GM23248 (cell line): ENCODE measurements at places on chromosomes 16 and 17. TPM values are rescaled to one million over a fixed set of nuclear protein-coding genes. Genes with fewer than 3 reads are reported as not detected.

The MYH2 gene
- 0.65 and 1.5 TPM in 2 replicates for total RNA-seq

The KRT27 gene
- not detected in 2 replicates for total RNA-seq

The NUDT7 gene
- total RNA-seq, result 3.0 and 3.5 TPM in 2 replicates

The SLFN12L gene
- total RNA-seq, result 0.11 TPM in 1 of 2 replicates, not detected in the other

The KCNJ18 gene
- not detected in 2 replicates for total RNA-seq

The ABCA9 gene
- total RNA-seq, result 0.51 and 0.65 TPM in 2 replicates

The DNAH3 gene
- total RNA-seq, result not detected in 2 replicates

The KRTAP4-1 gene
- total RNA-seq, result 0.76 TPM in 1 of 2 replicates, not detected in the other

DNA sequence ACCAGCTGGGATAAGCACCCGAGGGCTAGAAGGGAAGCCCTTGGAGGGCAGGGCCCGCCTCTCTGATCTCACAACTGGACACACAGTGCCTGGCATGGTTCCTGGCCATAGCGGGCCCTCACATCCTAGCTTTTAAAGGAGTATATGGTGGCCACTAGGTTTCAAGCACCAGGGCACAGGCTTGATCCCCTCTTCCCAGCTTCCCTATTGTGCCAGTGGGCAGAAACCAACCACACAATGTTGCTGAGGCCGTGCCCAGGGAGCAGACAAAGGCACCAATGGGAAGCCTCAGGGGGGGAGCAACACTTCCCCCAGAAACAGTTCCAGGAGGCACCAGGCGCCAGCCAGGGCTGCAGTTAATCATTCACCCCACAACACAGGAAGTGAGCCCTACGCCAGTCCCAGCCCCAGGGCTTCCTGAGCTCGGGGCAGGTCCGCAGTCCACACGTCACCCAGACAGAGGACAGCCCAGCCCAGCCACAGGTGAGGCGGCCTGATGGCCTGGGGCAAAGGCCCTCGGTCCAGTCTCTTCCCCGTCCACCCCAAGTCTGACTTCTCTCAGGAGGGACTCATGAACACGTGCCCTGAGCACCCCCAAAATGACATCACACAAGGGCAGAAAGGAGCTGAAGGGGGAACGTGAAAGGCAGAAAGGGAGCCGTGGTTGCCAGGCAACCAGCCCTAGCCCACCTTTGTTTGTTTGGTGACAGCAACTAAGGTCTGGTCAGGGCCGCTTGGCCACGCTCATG is 12.8 kb downstream of the SMIM5 start:
- H3K27ac ChIP-seq, result no peak overlapping the region
- DNase-seq, result no peak
- no peaks in the 10 kb centered on the region for H3K36me3 ChIP-seq
- H3K4me3 ChIP-seq, result no peak overlapping the region
- no peaks in the 10 kb centered on the region for H3K4me1 ChIP-seq
- no peaks in the 10 kb centered on the region for H3K27me3 ChIP-seq

DNA sequence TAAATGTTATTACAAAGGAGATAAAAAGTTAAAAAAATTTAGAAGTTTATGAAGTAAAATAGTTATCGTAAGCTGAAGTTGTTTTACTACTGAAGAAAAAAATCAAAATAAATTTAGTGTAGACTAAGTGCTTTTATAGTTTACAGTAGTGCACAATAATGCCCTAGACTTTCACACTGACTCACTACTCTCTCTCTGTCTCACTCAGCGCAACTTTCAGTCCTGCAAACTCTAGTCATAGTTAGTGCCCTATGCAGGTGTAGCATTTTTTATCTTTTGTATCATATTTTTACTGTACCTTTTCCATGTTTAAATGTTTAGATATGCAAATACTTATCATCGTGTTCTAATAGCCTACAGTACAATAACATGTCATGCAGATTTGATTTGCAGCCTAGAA is 17.7 kb upstream of the TOM1L1 start:
- H3K36me3 ChIP-seq, result no peaks in the 10 kb centered on the region
- H3K4me3 ChIP-seq, result no peak overlapping the region
- no peak overlapping the region for H3K27ac ChIP-seq
- H3K27me3 ChIP-seq, result no peaks in the 10 kb centered on the region
- no peaks in the 10 kb centered on the region for H3K4me1 ChIP-seq

- no peaks in the 10 kb centered on the region for H3K27me3 ChIP-seq
- H3K4me3 ChIP-seq, result no peak overlapping the region
- DNase-seq, result no peak
- no peaks in the 10 kb centered on the region for H3K36me3 ChIP-seq
- H3K4me1 ChIP-seq, result no peaks in the 10 kb centered on the region
- no peak overlapping the region for H3K27ac ChIP-seq
These were observed 102.4 kb downstream of the MAP2K6 start for GRCh38 chr17:69516911-69517310.

GRCh38 chr17:37043201-37043600 is 94.4 kb downstream of the AATF start:
- H3K36me3 ChIP-seq, result no peaks in the 10 kb centered on the region
- H3K27me3 ChIP-seq, result no peaks in the 10 kb centered on the region
- no peak overlapping the region for H3K4me3 ChIP-seq
- DNase-seq, result peak; percentile 27
- H3K4me1 ChIP-seq, result 0 out of 2 replicates have a peak, but pooled peaks cover 3% of the 10 kb centered on the region

DNA sequence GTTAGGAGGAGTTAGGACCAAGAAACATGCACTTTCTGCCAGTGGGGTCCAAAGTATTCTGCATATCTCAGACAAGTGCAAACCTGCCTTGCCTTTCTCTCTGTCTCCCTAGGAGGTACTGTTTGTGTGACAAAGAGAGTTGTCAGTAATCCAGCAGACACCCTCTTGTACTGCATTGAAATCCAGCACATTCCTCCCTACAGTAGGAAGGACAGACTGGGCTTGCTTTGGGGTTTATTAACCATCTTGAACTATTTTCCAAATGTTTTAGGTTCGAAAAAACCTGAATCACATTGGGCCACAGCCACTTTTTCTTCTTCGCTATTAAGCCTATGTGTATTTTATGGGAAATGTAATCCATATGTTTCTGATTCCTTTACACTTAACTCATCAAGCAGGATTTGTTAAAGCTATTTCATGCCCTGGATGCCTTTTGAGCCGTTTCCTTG is 204.2 kb upstream of the KCNJ16 start:
- H3K27me3 ChIP-seq, result no peaks in the 10 kb centered on the region
- peak; percentile 78 for DNase-seq
- H3K27ac ChIP-seq, result peak overlapping the region; percentile 46
- no peaks in the 10 kb centered on the region for H3K36me3 ChIP-seq
- H3K4me1 ChIP-seq, result peaks cover 47% of the 10 kb centered on the region
- H3K4me3 ChIP-seq, result no peak overlapping the region

GRCh38 chr16:78211946-78212345 is 112.5 kb downstream of the WWOX start:
- no peaks in the 10 kb centered on the region for H3K27me3 ChIP-seq
- no peak overlapping the region for H3K4me3 ChIP-seq
- H3K36me3 ChIP-seq, result no peaks in the 10 kb centered on the region
- DNase-seq, result no peak

DNA sequence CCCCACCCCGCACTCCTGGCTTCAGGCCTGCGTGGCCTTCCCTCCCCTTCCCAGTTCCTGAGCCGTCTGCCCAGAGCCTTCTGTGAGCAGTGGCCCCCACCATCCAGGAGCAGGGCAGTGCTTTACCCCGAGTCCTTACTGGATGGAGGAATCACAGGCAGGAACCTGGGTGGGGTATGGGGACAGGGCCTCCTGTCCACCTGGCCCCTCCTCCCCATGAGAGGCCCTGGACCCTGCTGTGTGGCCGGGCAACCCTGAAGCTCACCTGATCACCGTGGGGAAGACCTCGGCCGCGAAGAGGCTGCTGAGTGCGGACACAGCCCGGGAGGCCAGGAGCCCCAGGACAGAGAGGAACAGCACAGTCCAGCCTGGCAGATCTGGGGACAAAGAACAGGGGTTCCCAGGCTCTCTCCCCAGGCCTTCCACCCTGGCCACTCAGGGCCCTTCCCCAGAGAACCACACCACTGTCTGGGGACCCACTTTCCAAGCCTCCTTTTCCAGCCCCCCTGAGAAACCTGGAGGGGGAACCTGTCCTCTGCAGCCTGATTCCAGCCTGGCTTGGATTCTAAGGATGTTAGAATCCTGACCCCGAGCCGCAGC is 3.2 kb downstream of the SLC22A31 start:
- no peaks in the 10 kb centered on the region for H3K4me1 ChIP-seq
- no peak overlapping the region for H3K4me3 ChIP-seq
- no peak overlapping the region for H3K27ac ChIP-seq

DNA sequence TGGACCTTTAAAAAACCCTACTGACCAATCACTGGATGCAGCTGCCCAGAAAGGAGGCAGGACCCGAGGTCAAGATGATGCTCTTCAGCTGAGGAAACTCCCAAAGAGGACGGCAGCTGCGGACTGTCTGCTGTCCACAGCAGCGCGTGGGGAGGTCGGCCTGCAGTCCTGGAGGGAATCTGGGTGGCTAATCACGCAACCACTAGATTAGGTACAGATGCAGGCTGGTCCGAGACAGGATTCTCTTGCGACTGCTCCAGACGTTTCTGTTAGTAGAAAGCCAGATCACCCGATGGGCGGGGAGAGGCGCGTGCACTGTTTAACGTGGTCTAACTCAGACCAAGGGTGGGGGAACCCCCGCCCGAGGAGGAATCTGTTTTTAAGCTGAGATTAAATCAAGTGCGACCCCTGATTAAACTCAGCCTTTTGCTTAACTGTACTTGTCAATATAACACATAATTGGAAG is 8.8 kb downstream of the CTRB2 start:
- H3K4me3 ChIP-seq, result peak overlapping the region; percentile 51
- H3K36me3 ChIP-seq, result no peaks in the 10 kb centered on the region
- H3K27ac ChIP-seq, result no peak overlapping the region

GRCh38 chr17:76547183-76547641 is 7.4 kb downstream of the PRCD start:
- peaks cover 20% of the 10 kb centered on the region for H3K4me1 ChIP-seq
- no peak overlapping the region for H3K4me3 ChIP-seq
- H3K27me3 ChIP-seq, result no peaks in the 10 kb centered on the region
- H3K27ac ChIP-seq, result peak overlapping the region; percentile 67

- no peaks in the 10 kb centered on the region for H3K27me3 ChIP-seq
- H3K4me3 ChIP-seq, result no peak overlapping the region
- H3K36me3 ChIP-seq, result no peaks in the 10 kb centered on the region
- no peak for DNase-seq
- no peaks in the 10 kb centered on the region for H3K4me1 ChIP-seq
These were observed 414.3 kb downstream of the RBFOX1 start for GRCh38 chr16:7746941-7747340.

DNA sequence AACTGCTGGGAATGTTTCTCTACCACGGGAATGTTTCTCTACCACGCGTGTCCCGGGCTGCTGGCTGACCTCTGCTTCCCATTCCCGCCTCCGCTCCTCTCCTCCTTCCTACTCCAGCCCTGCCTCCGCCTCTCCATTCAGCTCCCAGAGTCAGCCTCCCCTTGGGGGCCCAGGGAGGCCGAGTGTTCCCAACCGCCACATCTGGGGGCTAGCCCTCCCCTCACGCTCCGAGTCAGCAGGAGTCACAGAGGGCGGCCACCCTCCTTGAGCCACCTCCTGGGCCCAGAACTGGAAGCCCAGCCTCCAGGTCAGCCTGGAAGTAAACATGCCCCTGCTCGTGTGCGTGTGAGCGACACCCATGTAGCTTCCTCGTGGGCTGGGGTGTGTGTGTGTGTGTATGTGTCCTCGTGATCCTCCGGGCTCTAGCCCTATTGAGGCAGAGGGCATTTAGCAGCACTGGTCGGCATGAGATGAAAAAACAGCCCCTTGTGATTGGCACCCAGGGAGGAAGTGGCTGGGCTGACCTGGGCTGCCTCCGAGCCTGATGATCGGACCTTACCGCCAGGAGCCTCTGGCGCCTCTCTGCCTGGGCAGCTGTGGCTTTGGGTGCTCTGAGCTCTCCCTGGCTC is 7.3 kb downstream of the CYGB start:
- H3K27me3 ChIP-seq, result no peaks in the 10 kb centered on the region
- 0 out of 2 replicates have a peak overlapping the region, but pooled peaks have one; percentile 8 for H3K4me3 ChIP-seq
- DNase-seq, result peak; percentile 81
- H3K27ac ChIP-seq, result peak overlapping the region; percentile 94
- peaks cover 24% of the 10 kb centered on the region for H3K4me1 ChIP-seq

- peaks cover 22% of the 10 kb centered on the region; the same call in 1 of the 2 replicates for H3K36me3 ChIP-seq
- no peak overlapping the region for H3K27ac ChIP-seq
- peaks cover 7% of the 10 kb centered on the region; the same call in 1 of the 2 replicates for H3K4me1 ChIP-seq
- no peak for DNase-seq
- H3K4me3 ChIP-seq, result no peak overlapping the region
These were observed 14.4 kb downstream of the RFWD3 start for GRCh38 chr16:74652249-74652648.

GRCh38 chr16:3690470-3690928 is 26.8 kb downstream of the TRAP1 start:
- H3K36me3 ChIP-seq, result peaks cover 11% of the 10 kb centered on the region; the same call in 1 of the 2 replicates
- no peaks in the 10 kb centered on the region for H3K27me3 ChIP-seq
- peaks cover 14% of the 10 kb centered on the region for H3K4me1 ChIP-seq
- peak overlapping the region; percentile 70 for H3K27ac ChIP-seq

DNA sequence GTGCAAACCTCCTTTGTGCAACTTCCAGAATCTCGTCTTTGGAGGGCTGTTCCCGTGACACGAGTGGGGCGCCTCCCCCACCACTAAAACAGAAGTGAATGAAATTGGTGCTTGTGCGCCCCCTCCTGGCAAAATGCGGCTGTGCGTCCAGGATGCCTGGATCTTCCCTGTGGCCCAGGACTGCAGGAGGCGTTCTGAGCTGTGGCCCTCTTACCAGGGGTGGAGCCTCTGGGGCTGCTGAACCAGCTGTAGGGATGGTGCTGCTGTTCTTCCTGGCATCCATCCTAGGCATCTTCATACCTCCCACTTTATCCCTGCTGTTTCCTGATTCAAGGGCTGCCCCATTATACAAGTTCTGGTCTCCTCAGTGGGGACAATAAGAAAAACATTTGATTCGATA is 18.5 kb upstream of the NAGLU start:
- peak overlapping the region; percentile 99 for H3K27ac ChIP-seq

GRCh38 chr16:30895627-30896260 is 670 bp upstream of the CTF1 start:
- peaks cover 5% of the 10 kb centered on the region; the same call in 1 of the 2 replicates for H3K36me3 ChIP-seq
- peak overlapping the region; percentile 92 for H3K4me3 ChIP-seq
- H3K27ac ChIP-seq, result peak overlapping the region; percentile 96
- no peaks in the 10 kb centered on the region for H3K27me3 ChIP-seq
- H3K4me1 ChIP-seq, result peaks cover 26% of the 10 kb centered on the region

DNA sequence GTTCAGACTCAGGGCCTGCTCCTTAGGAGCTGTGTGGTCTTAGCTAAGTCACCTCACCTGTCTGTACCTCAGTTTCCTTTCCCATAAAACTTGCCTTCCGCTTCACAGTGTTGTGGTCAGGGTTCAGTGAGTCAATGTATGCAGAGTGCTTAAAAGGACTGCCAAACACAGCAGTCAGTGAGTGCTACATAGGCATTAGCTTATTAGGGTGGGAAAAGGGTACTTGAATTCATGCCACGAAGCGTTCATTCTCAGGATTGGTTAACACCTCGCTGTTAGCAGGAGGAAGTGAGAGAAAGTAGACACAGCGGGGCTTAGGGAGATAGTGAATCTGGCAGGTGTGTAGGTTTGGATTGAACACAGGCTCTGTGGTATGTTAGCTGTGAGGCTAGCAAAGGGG is 155.2 kb downstream of the SHISA9 start:
- no peak overlapping the region for H3K4me3 ChIP-seq
- no peak for DNase-seq
- no peaks in the 10 kb centered on the region for H3K36me3 ChIP-seq
